Adipocyte (in vitro differentiated cells): ENCODE measurements at places on chromosomes 16 and 17.

- DNase-seq: no peak
These were observed 14.1 kb downstream of the CD7 start for GRCh38 chr17:82302991-82303943.

DNA sequence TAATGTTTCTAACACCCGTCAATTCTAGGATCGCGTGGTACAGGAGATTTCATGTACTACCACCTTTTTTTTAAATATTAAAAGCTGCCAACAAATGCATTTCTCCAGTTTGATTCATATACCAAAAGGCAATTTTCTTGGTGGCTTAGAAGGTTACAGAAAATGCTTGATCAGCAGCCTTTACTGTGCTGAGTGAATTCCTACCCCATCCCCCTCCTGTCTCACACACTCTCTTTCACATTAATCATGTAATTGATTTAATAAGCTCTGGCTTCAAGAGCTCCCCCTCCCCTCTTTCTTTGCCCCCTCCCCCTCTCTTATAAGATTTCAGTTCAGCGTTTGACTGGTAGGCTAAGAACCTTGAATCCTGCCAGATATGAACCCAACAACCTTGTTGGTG lies 110.5 kb downstream of the RBFOX1 start:
- no peak for DNase-seq

GRCh38 chr17:81725439-81725838 lies 13.4 kb downstream of the SLC25A10 start:
- DNase-seq: no peak

DNA sequence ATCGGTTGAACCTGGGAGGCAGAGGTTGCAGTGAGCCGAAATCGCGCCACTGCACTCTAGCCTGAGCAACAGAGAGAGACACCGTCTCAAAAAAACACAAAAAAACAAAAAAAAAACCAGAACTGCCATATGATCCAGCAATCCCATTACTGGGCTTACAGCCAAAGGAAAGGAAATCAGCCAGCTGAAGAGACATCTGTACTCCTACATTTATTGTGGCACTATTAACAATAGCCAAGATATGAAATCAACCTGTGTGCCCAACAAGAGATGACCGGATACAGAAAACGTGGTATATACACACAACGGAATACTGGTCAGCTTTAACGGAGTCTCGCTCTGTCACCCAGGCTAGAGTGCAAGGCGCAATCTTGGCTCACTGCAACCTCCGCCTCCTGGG lies 14.6 kb downstream of the FANCA start:
- peak; percentile 8 for DNase-seq

- no peak for DNase-seq
These were observed 14.7 kb upstream of the ZCCHC14 start for GRCh38 chr16:87507351-87508069.

- no peak for DNase-seq
These were observed 339.0 kb downstream of the SNX29 start for GRCh38 chr16:12315330-12316136.

DNA sequence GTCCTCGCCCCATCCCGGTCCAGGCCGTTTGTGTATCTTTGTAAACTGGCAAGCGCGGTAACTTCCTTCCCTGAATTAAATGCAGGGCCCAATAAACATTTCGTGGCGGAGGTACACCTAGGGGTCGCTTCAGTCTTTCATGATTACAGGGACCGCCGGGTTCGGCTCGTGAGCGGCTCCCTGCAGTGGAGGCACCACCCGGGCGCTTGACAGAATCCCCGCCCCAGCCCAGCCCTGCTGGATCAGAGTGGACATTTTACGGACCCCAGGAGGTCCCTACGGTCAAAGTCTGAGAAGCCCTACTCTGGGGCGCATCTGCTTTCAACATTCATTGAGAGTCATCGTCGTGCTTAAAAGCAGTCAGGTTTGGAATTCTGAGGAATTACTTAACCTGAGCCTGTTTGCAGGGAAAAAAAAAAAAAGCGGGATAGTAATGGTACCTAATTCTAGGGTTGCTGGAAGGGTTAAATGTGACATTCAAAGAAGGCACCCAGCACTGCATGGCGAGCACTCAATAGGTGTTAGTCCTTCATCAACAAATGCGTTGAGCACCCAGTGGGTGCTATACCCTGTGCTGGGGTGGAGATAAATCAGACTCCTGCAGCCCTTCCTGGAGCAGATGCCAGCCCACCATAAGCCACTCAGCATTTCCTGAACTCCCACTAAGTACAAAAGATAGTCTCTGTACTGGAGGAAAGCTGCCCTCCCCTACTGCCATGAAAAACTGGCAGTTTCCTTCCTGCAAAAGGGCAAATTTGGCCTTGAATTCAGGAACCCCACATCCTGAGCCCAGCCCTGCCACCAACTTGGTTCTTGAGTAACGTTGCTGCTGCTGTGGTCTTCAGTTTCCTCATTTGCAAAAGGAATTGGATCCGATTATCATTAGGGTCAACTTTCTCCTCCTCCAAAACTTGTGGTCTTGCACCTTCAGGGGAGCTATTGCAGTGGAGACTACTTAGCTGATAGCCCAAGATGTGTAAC lies 658 bp upstream of the DUSP3 start:
- no peak for DNase-seq

GRCh38 chr16:30186782-30187555 lies 3.6 kb downstream of the CORO1A start:
- peak; percentile 74 for DNase-seq

DNA sequence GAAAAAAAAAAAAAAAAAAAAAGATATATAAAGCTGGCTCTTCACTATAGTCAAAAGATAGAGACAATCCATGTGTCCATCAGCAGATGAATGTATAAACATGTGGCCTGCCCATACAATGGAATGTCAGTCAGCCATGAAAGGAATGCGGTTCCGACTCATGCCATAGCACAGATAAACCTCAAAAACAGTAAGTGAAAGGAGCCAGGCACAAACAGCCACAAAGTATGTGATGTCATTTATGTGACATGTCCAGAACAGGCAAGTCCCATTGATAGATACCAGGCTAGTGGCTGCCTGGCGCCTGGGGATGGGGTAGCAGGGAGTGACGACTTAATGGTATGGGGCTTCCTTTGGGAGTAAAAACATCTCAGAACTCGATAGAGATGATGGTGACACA lies 155.7 kb downstream of the CMIP start:
- peak; percentile 71 for DNase-seq

DNA sequence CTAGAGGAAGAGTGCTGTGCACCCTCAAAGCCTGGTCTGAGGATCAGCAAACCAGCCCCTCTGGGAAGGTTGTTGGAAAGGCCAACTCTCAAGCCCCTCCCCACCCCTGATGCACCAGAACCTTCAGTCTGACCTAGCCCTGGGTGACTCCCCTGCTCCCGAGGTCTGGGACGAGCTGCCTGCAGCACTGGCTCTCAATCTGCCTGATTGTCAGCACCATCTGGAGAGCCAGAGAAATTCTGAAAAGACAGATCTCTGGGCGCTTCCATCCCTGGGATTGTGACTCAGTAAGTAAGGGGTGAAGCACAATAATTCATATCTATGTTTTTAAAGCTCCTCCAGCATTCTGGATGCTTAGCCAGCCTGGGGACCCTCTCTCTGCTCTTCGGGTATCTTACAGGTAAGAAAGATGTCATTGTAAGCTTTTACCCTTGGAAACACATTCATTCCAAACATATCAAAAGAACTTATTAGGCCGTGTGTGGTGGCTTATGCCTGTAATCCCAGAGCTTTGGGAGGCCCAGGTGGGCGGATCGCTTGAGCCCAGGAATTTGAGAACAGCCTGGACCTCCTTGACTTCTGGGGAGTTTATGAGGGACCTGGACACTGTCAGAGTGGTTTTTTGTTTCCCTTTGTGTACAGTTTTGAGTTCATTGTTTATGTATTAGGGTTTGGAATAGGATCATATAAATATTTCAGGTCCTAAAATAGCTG lies 147.5 kb downstream of the KCNJ12 start:
- no peak for DNase-seq

DNA sequence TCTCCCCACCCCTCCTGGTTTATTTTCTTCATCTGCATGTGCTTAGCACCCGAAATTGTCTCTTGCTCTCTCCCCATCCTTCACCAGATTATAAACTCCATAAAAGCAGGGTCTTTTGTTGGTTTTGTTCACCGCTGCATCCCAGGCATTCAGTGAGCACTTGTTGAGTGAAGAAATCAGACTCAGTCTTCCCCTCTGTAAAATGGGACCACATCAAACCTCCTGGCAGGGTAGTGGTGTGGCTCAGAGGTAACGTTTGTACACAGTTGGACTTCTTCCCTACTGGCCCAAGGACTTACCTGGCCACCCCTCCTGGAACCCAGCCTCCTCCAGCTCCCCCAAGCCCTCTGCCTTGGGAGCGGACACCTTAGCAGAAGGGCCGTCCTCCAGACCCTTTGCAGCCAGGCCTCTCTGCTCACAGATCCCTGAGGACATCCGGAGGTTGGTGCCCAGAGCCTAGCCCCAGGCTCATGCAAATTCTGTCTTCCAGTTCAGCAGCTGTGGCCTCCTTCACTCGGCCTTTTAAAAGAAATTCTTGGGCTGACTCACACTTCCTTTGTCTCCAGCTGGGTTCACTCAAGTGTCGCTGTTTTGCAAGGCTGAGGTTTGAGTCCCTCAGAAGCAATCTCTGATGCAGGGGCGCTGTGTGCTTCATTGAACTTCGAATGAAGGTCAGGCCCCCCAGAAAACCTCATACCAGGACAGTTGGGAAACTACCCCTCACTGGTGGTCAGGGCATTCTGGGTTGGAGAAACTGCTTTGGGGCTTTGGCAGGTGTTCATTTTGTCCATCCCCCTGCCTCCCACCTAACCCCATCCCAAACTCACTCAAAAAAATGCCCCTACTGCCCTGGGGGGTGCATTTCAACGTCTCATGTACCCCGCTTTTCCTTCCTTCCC lies 16.8 kb upstream of the RMI2 start:
- peak; percentile 98 for DNase-seq

DNA sequence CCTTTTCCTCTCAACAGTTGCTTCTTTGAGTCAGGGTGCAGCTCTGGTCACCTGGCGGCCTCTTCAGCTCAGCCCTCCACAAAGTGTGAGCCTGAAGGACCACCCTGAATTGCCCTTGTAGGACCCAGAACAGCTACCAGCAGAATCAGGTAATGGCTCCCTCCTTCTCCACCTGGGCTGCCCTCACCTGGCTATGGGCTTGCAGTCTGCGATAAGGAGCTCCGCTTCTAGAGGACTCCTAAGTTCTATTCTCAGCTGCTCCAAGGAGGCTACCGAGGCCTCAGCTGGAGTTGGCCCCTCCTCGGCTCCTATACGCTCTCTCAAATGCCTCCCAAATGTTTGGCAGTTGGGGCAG lies 13.4 kb downstream of the SMIM5 start:
- DNase-seq: no peak

- DNase-seq: no peak
These were observed 40.1 kb upstream of the CLEC19A start for GRCh38 chr16:19245326-19245925.

DNA sequence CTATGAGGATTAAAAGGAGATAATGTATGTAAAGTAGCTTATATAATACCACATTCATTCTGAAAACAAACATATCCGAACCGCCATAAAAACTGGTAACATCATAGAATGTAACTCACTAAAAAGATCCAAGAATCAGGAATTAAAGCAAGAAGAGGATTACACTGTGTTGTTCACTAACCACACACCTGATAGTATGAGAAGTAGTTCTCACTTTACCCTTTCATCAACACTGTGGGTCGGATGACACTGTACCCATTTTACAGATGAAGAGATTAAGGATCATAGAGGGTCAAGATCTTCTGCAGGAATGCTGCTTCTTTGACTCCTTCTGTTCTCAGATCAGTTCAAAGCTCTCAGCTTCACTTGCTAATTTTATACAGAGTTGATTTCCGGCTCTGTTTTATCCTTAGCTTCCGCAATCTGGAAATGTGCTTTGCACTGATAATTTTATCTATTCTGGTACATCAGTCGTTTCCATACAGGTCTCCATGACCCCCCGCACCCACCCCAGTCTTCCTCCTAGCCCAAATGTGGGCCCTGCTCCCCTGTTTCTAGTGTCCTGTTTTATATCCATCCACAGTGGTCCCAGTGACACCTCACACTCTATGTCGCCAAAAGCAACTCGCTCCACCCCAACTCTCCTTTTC lies 288.6 kb upstream of the CCL2 start:
- DNase-seq: no peak

GRCh38 chr17:81435652-81436293 lies 40.5 kb downstream of the BAHCC1 start:
- DNase-seq: no peak

- peak; percentile 92 for DNase-seq
These were observed 192.8 kb downstream of the MAP2K6 start for GRCh38 chr17:69607162-69607834.

GRCh38 chr16:50947826-50948225 lies 203.2 kb downstream of the SALL1 start:
- no peak for DNase-seq

DNA sequence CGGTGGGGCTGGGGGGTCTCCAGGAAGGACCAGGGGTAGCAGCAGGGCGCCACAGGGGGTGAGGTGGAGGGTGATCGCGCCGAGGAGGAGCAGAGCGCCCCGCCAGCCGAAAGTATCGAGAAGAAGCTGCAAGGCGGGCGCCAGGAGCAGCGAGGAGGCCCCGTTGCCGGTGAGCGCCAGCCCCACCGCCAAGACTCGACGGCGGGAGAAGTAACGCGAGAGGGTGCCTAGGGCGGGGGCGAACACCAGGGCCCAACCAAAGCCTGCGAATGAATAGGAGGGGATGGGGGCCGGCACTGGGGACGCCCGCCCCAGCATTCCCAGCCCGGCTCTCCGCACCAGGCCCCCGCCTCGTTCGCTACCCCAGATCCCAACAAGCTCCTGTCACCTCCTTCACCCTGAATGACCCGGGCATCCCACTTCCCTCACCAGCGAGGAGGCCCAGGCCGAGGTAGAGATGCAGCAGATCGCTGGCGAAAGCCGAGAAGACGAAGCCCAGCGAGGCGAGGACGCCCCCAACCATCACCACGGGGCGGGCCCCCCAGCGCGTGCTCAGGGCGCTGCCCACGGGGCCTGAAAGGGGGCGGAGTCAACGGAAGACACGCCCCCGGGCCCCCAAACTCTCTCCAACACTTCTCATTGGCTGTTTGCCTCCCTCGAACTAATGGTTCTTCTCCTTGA lies 1.3 kb downstream of the SLC16A11 start:
- no peak for DNase-seq

DNA sequence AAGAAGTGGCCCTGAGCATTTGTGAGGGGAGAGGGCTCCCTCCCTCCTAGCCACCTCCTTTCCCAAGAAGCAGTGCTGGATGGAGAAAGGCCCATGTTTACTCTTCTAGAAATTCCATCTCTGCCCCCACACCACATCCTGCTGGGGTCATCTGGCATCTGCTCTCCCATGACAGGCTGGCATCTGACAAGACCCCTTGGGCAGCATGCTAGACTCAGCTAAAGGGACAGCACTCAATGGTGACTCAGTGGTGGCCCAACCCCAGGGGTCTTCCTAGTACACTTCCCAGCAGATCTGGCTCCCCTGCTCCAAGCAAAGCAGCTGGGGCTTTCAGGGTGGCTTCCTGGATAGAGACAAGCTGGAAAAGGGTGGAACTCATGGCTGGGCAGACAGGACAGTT lies 14.4 kb downstream of the SLC38A7 start:
- DNase-seq: no peak

GRCh38 chr17:78375401-78376151 lies 2.9 kb upstream of the PGS1 start:
- DNase-seq: peak; percentile 96

- DNase-seq: peak; percentile 49
These were observed 3.2 kb upstream of the C1QTNF1 start for GRCh38 chr17:79020631-79021301.
